Neural crest cell (in vitro differentiated cells): ENCODE measurements at places on chromosomes 4 and X. TPM values are rescaled to one million over a fixed set of nuclear protein-coding genes. Genes with fewer than 3 reads are reported as not detected.

DNA sequence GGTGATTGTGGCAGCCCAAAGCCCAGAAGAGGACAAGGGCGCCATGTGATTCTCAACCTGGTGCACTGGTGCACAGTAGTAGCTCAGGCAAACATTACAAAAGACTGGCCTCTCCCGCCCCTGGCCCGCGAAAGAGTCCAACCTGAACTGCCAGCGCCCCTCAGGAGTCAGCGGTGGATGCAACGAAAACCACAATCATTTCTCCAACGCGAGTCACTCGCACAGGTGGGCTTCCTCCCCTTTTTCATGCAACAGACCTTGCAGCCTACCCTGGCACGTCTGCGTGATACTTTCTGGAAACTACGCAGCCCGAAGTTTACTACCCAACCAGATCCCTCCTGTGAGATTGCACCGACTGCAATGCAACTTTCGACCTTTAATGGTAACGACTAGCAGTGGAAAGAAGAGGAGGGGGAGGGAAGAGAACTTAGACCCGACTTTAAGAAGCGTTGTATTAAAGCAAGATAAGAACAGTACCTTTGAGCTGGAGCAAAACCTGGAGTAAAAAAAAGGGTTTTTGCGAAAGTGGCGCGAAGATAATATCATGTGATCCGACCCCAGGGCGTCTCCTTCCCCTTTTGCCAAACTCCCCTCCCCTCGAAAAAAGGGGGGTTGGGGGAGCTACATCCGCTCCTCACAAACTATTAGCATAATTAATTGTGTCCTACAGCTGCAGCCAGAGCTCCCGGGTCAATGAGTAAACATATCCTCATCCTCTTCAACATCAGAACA is 63.3 kb upstream of the CCDC160 start:
- DNase-seq = peak; percentile 22

GRCh38 chrX:15686818-15687685 is 22.4 kb upstream of the CLTRN start:
- DNase-seq = peak; percentile 55

- no peak for DNase-seq
These were observed 483.8 kb downstream of the AFF2 start for GRCh38 chrX:148984238-148984637.

SERPINA7 gene
- total RNA-seq = not detected in 2 replicates

DNA sequence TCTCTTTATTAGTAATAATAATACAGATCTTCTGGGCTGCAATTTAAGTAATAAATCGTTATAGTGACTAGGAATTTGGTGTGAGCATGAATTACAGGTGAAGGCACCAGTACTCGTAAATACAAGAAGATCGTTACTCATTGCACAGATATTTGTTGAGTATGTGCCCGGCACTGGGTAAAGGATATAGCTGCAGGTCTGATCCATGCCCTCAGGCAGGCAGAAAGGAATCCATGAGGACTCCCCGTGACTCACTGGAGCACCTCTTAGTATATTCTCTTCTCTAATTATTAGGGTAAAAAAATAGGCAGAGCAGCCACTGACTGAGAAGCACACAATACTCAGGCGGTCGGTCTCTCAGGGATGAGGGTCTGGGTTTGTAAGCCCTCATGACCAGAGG is 868.3 kb downstream of the RAB28 start:
- no peak for DNase-seq

- DNase-seq = no peak
These were observed 13.2 kb downstream of the NEIL3 start for GRCh38 chr4:177322881-177323280.
